ENCODE measurements at places on chromosomes 11 and 22.
A peak's percentile ranks its signal among the peaks of the same experiment; 100 is the strongest.

GRCh38 chr11:30360741-30361140 is 37.8 kb downstream of the ARL14EP start:
- no peak for DNase-seq

- DNase-seq: no peak
Observed at GRCh38 chr11:35555488-35555887, 30.1 kb upstream of the PAMR1 start.

- DNase-seq: no peak
Observed at GRCh38 chr11:79185351-79185750, 255.5 kb downstream of the TENM4 start.

DNA sequence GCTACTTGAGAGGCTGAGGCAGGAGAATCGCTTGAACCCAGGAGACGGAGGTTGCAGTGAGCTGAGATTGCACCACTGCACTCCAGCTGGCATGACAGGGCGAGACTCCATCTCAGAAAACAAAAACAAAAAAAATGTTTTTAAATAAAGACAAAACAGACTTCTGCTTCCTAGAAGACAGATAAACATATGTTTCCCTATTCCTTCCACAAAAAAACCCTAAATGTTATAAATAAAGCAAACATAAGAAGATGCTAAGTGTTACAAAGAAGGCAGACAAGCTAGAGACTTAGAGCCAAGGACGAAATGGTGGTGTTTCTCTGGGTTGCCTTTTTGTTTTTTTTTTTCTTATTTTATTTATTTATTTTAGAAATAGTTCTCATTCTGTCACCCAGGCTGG is 5.6 kb upstream of the CLDN5 start:
- no peak for DNase-seq

- DNase-seq: no peak
Observed at GRCh38 chr11:60208146-60208895, 25.4 kb upstream of the MS4A6A start.

- no peak for DNase-seq
Observed at GRCh38 chr22:17512960-17513359, 50.3 kb upstream of the SLC25A18 start.

- no peak for DNase-seq
Observed at GRCh38 chr22:46102159-46102558, 48.2 kb upstream of the PPARA start.

- DNase-seq: no peak
Observed at GRCh38 chr11:1107316-1108245, 32.9 kb downstream of the MUC2 start.

- DNase-seq: peak; percentile 1
Observed at GRCh38 chr11:1193326-1194230, 29.3 kb upstream of the MUC5B start.

DNA sequence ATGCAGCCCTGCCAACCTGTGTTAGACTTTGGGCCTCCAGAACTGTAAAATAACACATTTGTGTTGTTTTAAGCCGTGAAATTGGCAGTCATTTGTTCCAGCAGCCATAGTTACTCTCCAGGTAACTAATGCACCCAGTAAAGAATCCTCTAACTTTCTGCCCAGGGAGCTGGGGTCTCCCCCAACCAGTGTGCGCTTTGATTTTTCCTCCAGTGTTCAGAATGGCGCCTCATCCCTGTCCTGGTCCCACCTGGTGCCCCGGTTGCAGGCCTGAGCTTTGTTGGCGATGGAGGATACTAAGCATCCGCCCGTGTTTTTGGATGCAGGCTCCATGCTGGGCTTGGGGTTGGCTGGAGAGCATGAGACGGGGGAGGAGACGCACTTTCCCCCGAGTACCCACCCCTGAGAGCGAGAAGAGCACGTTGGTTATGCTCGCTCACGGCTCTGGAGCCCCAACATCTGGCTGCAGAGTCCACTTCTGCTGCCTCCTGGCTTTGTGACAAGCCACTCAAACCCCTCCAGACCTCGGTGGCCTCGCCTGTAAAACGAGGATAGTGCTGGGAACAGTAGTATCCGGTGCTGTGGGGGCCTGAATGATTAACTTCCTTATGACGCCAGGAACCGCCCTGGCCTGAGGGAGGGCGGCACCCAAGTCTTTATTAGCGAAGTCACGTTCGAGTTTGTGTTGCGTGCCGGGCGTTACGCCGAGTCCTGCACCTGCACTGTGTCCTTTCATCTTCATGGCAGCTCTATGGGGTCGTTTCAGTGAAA is 25.8 kb downstream of the MRGPRD start:
- no peak for DNase-seq

Measured in GM12892 (cell line).